ENCODE measurements at places on chromosomes 1 and 21.

DNA sequence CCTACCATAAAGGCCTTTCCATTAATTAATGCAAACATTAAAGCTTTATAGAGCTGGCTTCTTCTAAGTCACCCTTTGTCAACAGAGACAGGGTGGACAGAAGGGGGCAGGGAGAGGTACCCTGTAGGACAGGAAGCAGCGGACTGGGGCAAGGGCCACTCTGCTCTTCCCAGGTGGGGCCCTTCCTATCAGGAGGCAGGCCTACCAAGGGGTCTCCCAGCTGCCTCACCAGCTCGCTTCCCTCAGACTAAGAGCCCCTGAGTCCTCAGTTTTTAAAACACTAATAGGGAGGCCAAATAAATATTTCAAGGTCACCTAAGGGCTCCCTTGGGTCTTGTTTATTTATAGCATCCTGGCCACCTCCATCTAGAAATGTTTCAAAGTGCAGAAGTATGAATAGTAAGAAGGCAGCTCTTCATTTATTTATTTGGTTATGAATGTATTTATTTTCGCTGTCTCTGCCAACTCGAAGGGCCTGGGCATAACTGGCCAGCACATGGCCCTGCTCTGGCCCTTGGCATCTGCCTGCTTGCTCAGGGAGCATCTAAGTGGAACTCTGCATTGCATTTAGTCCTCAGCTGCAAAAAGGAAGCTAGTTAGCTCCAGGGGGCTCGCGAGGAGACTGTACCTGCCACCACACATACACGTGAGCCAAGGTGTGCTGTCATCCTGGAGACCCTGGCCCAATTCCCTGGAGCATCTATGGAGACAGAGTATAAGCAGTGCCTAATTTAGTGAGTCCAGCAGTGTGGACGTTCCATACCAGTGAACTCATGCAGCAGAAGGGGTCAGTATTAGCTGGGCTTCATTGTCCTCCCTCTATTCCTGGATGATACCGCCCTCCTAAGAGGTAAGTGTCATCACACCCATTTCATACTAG lies 395.1 kb upstream of the VAMP3 start:
- no peaks in the 10 kb centered on the region for H3K4me1 ChIP-seq
- peaks cover 11% of the 10 kb centered on the region for H3K27me3 ChIP-seq

DNA sequence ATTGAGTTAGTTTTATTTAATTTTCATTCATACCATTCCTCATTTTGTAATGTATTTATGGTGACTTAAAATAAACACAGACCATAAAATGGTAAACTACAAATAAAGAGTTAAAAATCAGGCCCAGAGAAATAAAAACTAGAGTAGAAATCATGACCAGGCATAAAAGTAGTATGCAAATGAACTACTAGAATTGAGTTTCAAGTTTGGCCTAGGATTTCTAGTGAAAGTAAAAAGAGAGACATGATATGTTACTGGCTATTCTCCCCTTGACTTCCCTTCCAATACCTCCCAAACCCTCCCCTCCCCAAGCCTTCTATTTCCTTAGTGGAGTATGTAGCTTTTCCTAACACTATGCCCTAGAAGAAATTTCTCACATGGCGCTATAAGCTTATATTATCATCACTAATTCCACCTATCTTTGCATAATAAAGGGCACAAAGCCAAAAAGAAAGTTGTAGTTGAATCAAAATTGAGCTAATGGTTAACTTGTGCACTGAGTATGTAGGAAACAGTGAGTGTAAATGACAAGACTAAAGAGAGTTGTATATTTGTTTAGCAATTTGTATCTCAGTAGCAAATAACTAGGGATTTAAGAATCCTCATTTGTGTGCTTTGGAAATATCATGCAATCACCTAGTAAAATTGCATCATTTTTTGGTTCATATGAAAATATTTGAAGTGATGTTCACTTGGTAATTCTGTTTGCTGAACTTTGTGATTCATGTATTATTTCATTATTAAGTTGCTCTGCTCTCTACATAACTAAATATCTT lies 29.7 kb upstream of the CDC14A start:
- no peak for DNase-seq
- no peak overlapping the region for H3K4me3 ChIP-seq
- H3K27ac ChIP-seq = no peak overlapping the region

DNA sequence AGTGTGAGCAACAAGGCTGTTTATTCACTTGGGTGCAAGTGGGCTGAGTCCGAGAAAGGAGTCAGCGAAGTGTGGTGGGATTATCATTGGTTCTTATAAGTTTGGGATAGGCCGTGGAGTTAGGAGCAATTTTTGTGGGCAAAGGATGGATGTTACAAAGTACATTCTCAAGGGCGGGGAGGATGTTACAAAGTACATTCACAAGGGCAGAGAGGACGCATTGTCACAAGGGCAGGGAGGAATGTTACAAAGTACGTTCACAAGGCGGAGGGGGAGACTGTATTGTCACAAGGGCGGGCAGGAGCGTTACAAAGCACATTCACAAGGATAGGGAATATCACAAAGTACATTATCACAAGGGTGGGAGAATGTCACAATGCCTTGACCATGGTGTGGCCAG lies 5.2 kb upstream of the TMEM183A start:
- DNase-seq = no peak
- no peak overlapping the region for H3K27ac ChIP-seq
- peaks cover 23% of the 10 kb centered on the region for H3K4me1 ChIP-seq
- no peaks in the 10 kb centered on the region for H3K36me3 ChIP-seq

DNA sequence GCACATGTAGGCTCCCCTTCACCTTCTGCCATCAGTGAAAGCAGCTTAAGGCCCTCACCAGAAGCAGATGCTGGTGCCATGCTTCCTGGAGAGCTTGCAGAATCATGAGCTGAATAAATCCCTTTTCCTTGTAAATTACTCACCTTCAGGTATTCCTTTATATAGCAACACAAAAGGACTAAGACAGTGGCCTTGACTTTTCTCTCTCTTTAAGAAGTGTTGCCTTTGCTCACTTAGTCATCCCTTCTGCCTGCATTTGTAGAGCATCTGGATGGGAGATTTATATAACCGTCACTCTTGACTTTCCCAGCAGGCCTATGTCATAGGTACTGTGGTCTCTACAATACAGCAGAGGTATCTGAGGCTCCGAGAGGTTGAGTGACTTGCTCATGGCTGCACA lies 3.7 kb downstream of the PCSK9 start:
- H3K27ac ChIP-seq = no peak overlapping the region
- peaks cover 1% of the 10 kb centered on the region for H3K36me3 ChIP-seq
- no peak for DNase-seq
- peaks cover 31% of the 10 kb centered on the region for H3K27me3 ChIP-seq

DNA sequence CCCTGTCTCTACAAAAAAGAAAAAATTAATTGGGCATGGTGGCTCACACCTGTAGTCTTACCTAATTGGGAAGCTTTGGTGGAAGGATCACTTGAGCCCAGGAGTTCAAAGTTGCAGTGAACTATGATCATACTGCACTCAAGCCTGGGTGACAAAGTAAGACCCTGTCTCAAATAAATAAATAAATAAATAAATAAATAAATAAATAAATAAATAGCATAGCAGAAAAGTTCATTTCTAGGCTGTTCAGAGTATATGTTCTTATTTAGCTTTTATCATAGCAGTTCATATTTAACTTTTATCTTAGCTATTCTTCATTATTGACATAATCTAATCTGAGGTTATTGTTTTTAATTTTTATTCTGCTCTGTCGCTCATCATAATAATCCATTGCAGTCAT lies 8.7 kb upstream of the SEC16B start:
- H3K27me3 ChIP-seq = no peaks in the 10 kb centered on the region
- no peaks in the 10 kb centered on the region for H3K4me1 ChIP-seq
- H3K36me3 ChIP-seq = no peaks in the 10 kb centered on the region

DNA sequence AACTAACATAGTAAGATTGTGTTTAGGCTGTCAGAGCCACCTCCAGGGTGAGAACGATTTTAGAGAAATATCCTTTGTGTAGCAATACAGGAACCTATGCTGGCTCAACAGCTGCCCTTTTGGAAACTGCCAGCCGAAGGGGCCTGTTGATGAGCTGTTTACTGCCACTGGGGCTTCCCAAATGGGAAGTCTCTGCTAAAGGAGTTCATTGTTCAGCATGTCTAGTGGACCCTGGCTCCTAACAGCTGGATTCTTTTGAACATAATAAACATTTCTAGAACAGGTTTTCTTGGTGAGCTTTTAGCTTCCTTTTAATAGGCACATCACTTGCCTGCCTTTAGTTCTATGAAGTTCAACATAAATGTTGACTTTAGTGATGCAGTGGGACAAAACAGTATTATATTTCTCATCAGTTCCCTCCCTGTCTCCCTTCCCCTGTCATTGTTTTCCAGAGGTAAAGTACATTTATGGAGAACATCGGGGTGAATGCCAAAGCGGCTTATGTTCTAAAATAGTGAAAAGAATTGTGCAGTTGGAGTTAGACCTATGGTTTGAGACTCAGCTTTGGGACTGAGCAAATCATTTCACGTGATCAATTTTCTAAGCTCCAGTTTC lies 57.4 kb downstream of the UCK2 start:
- no peak overlapping the region for H3K4me3 ChIP-seq
- no peaks in the 10 kb centered on the region for H3K27me3 ChIP-seq
- H3K36me3 ChIP-seq = no peaks in the 10 kb centered on the region

GRCh38 chr1:234231061-234231892 lies 142.0 kb upstream of the COA6 start:
- H3K36me3 ChIP-seq = no peaks in the 10 kb centered on the region
- DNase-seq = no peak
- peaks cover 24% of the 10 kb centered on the region for H3K4me1 ChIP-seq
- H3K27me3 ChIP-seq = peaks cover 7% of the 10 kb centered on the region
- H3K4me3 ChIP-seq = peak overlapping the region; percentile 70

DNA sequence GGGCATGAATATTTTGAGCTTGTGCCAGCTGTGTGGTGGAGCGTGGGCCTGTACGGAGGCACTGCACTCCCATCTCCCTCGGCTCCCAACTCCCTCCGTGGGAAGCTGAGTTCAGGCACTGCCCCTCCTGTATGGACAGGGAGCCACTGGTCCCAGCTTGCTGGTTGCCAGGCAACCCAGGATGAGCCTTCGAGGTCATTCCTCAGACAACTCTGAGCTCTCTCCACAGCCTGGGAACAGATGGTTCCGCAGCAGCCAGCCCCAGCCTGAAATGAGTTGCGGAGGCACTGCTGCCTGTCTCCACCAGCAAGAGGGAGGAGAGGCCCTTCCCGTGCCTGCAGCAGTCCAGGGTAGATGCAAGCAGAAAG lies 58.4 kb upstream of the TENT5B start:
- H3K27ac ChIP-seq = no peak overlapping the region
- no peaks in the 10 kb centered on the region for H3K4me1 ChIP-seq
- no peak overlapping the region for H3K4me3 ChIP-seq
- DNase-seq = no peak

- H3K36me3 ChIP-seq = peaks cover 13% of the 10 kb centered on the region
- no peak overlapping the region for H3K27ac ChIP-seq
- H3K4me3 ChIP-seq = no peak overlapping the region
- no peak for DNase-seq
- H3K4me1 ChIP-seq = peaks cover 92% of the 10 kb centered on the region
Measured at GRCh38 chr1:84159533-84160240, 15.6 kb downstream of the PRKACB start.
